Activated T-helper 1 cell treated with anti-CD3 and anti-CD28 coated beads, Interleukin-2, amount 50 U/mL, for 16 hours (primary cell): ENCODE measurements at places on chromosomes 7 and 10.

- DNase-seq: no peak
Measured at GRCh38 chr7:116231949-116232348, 21.6 kb downstream of the TES start.

DNA sequence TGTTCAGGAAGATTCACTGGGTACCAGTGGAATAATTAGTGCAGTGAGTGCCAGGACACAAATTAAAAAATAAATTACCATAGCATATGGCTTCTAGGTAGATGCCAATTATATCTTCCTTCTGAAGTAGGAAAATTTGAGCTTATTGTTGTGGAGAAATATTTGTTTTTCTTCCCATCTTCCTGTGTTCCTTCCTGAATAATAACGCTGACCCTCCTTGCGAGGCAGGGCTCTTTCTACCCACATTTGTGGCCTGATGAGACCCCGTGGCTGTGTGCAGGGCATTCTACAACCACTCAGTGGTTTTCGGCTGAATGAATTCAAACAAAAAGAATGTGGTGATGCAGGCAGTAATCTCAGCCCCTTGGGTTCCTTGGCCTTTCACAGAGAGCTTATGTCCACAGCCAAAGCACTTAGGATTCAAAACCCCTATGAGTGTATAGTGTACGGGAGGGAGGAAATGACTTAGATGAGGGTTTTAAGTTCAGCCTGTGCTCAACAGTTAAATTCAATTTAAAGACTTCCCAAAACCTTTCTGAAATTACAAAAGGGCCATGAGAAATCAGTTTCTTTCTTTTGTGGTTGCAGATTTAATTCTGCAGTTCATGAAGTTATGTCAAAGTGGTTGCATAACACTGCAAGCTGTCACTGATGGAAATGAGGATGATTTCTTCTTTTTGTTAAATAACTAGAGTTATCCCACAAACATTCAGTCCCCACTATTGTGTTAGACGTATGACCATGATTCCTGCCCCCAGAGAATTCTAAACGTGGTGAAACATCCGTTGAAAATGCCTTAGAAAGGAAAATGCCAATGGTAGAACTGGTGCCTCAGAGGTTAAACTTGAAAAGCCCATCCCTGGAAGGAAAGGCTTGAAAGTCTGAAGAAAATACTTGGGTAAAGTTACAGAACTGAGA is 255.3 kb downstream of the FZD1 start:
- DNase-seq: no peak

DNA sequence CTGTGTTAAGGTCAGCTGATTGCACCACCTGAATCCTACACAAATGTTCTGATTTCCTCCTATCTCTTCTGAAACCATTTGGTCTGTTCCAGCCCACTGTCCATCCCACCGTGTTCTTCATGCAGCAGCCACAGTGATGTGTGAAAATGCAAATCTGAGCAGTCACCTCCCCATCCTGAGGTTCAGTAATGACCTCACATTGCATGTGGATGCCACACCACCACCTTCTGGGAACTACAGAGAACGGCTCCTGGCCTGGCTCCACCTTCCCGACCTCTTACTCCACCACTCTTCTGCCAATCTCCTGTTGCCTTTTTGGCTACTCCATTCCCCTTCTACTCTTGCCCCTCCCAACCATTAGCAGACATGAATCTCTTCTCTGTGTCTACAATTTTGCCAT is 244.4 kb downstream of the TNS3 start:
- no peak for DNase-seq

GRCh38 chr7:151813997-151814396 is 62.9 kb downstream of the PRKAG2 start:
- DNase-seq: no peak

DNA sequence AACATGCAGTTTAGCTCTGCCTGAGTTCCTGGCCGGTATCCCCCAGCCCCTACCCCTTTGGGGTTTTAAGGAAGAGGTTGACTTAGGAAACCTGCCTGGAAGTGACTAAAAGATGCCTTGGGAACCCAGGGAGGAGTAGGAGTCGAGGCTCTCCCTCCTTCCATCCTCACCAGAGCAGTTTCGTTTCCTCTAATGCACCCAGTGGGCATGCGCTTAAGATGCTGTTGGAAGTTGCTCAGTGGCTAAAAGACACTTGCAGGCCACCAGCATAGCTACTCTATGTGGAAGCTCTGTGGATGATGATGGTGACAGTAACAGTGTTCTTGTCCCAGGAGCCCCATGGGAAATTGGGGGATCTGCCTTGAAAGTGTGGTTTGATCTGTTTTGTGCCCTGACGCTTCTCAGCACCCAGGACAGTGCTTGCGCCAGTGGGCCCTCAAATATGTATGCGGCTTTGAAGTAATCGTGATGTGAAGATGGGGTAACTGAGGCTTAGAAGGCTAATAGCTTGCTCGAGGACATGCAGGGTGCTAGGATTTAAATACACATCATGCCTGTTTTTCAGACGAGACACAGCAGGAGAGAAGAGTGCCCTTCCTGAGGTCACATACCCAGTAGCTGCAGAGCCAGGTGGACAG is 32.0 kb downstream of the TBATA start:
- no peak for DNase-seq

DNA sequence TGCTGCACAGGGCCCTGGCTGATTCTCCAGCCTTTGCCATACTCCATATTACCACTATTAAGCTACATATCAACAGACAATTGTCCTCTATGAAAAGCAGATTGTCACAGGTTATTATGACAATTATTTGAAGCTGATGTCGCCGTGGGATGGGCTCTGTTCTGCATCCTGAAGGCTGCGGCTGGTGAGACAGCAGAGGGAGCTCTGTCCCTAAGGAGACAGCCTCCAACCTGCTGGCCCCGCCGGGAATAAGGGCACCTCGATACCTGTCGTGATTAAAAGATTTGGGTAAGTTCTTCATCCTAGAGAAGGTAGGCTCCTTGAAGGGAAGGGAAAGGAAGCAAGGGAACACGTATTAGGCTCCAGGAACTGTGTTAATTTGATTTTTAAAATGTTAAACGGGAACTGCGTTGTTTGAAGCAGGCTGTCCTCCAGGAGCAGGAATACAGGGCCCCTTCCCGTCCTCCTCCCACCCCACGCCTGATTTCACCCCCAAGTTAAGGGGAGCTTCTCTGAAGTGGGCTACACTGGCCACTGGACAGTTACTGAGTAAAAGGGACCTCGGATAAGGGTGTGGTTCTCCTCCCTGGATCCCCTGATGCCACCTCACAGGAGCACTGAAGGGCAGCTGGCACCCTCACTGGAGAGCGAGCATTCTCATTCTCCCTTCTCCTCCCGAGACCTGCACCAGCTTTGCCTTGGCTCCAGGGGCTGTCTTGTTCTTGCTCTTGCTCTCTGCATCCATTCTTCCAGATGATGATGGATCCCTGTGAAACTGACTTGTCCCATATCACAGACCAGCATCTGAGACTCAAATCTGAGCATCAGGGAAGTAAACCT is 11.8 kb upstream of the TIAL1 start:
- no peak for DNase-seq

GRCh38 chr7:154844955-154845354 is 158.0 kb downstream of the PAXIP1 start:
- no peak for DNase-seq

DNA sequence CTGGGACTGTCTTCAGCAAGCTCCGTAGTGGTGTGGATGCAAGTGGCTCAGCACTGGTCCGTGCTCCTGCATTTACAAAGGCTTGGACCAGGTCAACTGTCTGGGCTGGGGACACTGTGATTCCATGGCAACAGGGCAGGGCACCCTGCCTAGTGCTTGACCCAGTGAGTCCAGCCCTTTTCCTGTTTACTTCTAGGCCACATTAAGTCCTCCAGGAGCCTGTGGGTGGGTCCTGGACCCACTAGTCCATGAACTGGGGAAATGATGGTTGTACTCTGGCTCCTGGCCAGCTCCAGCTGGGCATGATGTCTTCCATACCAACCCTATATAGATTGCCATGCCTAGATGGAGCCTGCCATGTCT is 152.0 kb downstream of the RPS24 start:
- no peak for DNase-seq

GRCh38 chr10:78778444-78779338 is 290.1 kb upstream of the ZMIZ1 start:
- DNase-seq: no peak

GRCh38 chr7:94823947-94824346 is 83.4 kb upstream of the PPP1R9A start:
- DNase-seq: no peak

GRCh38 chr10:3372281-3372680 is 199.7 kb upstream of the PITRM1 start:
- no peak for DNase-seq

DNA sequence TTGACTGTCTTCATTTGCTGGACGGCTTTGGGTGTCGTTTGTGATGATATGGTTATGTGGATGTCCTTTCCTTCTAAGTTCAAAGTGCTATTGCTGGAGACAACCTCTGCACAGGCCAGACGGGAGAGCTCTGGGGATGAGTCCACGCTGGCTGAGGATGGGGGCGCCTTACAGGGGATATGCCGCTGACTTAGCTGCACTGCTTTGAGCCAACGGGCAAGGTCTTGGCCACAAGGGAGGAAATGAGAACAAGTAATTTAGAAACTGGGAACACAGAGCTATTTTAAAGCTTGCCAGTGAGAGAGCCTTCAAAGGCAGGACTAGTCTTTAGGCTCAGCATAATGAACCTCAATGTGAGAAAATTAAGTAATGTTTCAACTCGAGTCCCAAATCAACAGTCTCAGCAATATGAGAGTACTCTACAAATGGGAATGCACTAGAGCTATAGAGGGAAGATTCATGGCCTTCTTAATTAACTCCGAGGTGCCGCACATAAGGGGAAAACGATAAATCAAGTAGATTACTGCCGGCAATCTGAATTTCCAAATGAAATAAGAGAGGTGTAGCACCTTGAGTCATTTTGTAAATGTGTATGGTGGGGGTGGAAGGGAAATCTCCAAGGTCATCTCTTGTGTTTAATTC is 209.3 kb downstream of the JAZF1 start:
- no peak for DNase-seq

GRCh38 chr7:130488392-130489139 is 3.3 kb upstream of the MEST start:
- no peak for DNase-seq

DNA sequence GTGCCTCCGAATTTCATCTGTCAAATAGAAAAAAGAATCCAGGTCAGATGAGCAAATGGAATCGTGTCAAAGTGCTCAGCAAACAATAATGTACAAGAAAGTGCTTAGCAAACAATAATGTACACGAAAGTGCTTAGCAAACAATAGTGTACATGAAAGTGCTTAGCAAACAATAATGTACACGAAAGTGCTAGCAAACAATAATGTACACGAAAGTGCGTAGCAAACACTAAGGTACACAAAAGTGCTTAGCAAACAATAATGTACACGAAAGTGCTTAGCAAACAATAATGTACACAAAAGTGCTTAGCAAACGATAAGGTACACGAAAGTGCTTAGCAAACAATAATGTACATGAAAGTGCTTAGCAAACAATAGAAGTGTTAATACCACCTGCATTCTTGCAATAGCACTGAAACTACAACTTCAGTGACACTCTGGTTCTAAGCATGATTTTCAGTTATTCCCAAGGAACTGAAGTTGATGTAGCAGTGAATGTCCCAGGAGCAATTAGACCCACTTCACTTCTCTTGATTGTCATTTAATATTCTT is 33.4 kb upstream of the MYL10 start:
- no peak for DNase-seq

GRCh38 chr7:155788616-155789000 is 23.7 kb downstream of the SHH start:
- DNase-seq: no peak

DNA sequence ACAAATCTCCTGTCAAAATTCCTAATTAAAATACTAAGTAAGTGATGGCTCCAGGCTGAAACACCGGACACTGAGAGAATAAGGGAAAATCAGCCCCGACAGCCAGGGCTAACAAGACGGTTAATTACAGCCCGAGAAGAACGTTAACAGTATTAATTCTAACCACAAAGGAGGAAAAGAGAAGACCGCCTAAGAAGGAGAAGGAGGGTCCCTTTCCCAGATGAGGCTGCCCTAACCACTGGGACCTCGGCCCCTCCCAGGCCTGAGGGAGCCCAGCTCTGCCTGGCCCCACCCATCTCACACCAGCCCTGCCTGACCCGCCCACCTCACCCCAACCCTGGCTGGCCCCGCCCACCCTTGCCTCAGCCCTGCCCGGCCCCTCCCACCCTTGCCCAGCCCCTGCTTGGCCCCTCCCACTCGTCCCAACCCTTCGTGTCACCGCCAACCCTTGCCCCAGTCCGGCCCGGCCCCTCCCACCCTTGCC is 51.3 kb downstream of the PWWP2B start:
- no peak for DNase-seq

DNA sequence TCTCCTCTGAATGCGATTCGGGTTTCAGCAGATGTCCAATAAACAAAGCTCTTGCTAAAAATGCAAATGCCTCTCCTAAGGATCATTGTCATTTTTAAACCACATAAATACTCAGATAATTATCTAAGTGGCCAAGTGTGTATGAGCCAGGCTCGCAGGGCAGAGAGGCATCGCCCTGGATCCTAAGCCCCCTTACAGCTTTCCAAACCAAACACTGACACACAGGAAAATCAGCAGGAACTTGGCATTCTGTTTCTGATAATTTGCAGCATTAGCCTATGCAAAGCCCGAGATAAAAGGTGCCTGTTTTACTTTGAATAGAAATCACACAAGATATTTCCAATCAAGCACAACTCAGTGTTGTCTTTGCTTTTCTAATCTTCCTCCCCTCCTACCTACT is 134.4 kb downstream of the ABCA13 start:
- DNase-seq: no peak

DNA sequence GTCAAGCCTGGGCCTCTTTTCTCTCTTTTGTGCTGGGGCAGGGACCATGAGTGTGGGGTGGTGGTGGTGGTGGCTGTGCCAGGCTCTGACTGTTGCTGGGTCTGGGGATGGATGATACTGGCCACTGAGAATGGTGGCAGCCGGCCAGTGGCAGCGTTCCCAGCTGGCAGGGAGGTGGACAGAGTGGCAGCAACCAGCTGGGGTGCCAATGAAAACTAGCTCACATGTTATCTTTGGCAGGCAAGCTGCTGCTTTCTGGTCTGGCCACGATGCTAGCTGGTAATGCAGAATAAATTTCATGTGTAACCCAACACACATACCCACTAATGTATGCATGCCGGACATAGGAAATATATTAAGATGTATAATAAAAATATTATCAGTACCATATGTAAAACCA is 95.0 kb upstream of the SLC26A5 start:
- DNase-seq: no peak

- DNase-seq: no peak
Measured at GRCh38 chr7:14892961-14893360, 9.6 kb downstream of the DGKB start.

DNA sequence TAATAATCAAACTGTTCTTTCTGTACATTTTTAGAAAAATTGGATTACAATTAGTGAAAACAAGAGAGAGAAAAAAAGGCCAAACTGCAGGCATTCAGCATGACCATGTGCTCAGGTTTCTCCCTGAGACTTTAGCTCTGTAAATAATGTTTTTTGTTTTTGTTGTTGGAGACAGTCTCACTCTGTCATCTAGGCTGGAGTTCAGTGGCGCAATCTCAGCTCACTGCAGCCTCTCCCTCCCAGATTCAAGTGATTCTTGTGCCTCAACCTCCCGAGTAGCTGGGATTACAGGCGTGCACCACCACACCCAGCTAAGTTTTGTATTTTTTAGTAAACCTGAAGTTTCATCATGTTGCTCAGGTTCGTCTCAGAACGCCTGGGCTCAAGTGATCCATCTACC is 23.0 kb downstream of the BZW2 start:
- DNase-seq: no peak
